ENCODE measurements at places on chromosomes 3 and 15. TPM values are rescaled to one million over a fixed set of nuclear protein-coding genes. Genes with fewer than 3 reads are reported as not detected.

Gene A4GNT
- total RNA-seq, result not detected

Gene TGM5
- not detected for total RNA-seq

Gene UMPS
- 21.9 TPM for total RNA-seq

Gene CFAP100
- total RNA-seq, result not detected

Gene TRANK1
- total RNA-seq, result 63.0 TPM

Measured in spleen (tissue), 13 donors.